Hippocampal formation (tissue), 2 donors: ENCODE measurements at places on chromosomes 2 and 18.

DNA sequence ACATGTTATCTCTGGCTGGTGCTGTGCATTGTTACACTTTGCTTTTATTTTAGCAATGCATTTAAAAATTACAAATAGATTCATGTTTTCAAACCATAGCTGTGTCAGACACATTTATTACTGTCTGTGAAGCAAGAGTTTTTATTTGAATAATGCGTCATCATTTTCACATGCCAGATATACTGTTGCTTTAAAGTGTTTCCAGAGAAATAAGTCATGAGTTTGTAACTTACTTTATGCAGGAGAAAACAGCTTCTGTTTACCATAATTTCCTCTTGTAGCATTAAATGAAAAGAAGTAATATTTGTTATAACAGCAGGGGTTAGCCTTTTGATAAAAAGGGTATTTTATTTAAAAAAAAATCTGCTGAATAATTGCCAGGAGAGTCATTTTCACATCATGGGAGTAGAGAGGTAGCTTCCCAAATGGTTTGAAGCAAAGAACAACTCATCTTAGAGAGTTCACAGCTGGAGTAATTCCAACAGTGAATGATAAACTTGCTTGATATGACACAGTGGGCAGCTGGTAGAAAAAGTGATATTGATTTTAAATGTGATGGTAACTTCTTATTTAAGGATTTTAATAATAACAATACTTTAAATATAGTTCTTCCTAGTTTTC lies 1274.5 kb upstream of the CRIM1 start:
- no peak for DNase-seq

- DNase-seq, result no peak
These were observed 357.8 kb downstream of the ARHGAP15 start for GRCh38 chr2:143486976-143487375.

GRCh38 chr2:180980943-180981911 lies 822 bp downstream of the UBE2E3 start:
- peak; percentile 37 for DNase-seq

- DNase-seq, result no peak
These were observed 86.5 kb upstream of the UGP2 start for GRCh38 chr2:63755216-63755615.

GRCh38 chr18:63606526-63606925 lies 19.4 kb downstream of the SERPINB13 start:
- no peak for DNase-seq

DNA sequence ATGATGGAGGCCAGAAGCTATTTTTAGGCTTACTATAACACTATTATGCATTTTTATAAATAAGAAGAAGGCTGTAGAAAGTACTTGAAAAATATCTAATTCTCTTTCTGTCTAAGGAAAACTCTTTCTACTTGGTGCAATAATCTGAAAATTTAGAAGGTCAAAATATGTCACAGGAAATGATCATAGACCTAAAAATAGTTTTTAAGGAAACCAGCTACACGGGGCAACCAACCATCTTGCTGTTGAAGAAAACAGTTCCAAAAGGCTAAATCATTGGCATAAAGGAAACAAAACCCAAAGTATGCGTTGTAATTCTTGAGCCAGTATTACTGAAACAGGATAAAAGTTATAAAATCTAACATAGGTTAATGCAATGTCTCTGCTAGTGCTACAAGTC lies 40.2 kb downstream of the SOCS6 start:
- no peak for DNase-seq

DNA sequence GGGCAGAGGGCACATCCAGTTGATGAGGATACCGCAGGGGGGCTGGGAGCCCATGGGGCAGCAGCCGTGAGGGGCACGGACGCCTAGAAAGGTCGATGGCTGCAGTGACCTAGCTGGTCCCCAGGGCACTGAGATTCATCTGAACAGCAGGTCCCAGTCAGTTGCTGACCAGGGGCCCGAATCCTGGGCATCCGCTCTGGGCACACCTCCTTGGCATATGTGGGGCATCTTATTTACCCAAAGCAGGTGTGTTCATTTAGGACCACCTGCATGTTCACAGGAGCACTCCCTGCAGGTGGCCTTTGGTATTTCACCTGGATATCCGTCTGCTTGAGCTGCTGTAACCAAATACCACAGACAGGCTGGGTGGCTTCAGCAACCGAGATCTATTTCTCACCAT lies 72.0 kb upstream of the ODC1 start:
- DNase-seq, result no peak

DNA sequence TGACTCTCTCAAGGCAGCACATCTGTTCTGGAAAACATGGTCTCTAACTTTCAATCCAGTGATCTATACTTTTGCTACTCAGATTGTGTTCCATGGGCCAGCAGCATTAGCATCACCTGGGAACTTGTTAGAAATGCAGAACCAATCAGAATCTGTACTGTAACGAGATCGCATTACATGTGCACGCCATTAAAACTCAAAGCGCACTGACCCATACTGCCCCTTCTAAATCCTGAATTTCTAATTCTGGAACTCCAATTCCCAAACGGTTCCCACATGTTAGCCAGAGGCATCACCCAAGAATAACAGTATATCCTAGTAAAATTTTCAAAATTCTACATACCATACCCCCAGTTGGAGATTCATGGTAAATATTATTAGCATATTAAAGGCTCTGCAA lies 10.5 kb upstream of the DCTN1 start:
- DNase-seq, result no peak

DNA sequence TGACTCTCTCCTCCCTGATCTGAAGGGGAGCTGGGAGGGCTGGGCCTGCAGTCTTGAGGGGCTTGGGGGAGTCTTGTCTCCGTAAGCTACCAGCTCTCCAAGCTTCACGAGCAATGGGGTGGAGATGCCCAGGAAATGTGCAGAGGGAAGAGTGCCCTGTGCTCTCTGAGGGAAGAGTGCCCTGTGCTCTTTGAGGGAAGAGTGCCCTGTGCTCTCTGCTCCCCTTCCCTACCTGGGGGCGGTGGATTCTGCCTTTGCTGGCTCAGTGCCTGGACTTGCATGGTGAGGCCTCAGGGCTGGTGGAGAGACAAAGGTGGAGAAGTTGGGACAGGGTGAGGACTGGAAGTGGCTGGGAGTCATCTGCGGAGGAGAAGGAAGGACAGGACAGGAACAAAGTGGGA lies 72.7 kb downstream of the TWIST2 start:
- no peak for DNase-seq

- DNase-seq, result no peak
These were observed 5.7 kb downstream of the ZFP36L2 start for GRCh38 chr2:43220760-43221123.

DNA sequence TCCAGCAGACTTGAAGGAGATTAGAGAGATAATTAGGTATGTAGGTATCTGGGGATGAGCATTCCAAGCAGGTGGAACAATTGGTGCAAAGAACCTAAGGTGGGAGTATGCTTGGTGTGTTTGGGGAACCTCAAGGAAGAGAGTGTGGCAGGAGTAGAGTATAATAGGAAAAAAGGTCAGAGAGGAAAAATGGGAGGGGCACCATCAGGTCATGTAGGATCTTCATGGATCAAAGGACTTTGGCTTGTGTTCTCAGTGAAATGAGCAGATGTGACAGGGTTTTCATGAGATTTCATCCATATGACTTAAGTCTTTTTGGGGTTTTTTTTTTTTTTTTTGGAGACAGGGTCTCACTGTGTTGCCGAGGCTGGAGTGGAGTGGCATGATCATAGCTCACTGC lies 47.3 kb downstream of the RBBP8 start:
- DNase-seq, result no peak

GRCh38 chr2:98480598-98480997 lies 35.9 kb downstream of the INPP4A start:
- DNase-seq, result no peak
